ENCODE measurements at places on chromosomes 13 and 19.

DNA sequence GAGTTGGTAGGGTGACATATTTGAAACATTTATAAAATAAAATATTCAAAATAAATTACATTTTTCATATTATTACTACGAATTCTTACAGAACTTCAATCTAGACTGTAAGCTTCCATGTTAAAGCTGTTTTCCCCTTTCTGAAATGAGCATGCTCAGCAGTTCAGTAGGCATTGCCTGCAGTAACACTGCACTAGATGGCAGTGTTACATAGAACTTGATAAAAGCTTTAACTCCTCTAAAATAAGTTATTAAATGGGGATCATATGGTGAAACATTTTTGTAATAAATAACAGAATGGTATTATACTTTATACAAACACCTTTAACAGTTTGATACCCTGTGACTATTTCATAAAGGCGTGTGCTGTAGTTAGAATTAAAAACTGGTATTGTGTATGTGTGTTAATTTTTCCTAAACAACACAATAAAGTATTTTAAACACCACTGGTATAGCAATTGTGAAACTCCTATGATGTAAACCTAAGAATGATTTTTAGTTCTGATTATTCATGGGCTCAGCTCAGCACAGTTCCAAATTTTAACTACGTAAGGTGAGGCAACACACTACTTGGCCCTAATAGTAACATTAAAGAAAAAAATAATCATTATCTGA is 11.6 kb upstream of the GPR18 start:
- DNase-seq: no peak

DNA sequence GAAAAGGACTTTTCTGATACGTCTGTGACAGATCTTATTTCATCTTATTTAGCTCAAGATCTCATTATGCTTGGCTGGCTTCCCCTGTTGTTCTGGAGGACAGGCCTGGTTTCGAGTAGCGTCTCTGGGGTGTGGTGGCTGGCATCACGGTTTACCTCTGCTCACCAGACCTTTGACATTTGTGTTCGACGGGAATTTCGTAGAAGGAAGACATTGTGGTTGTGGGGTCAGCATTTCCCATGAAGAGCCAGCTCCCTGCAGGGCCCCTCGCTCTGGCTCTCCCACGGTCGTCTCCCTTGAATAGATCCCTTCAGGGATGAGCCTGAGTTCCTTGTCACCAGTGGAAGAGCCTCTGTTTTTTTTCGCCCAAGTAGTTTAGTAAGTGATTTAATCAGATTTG is 78.6 kb upstream of the TEX29 start:
- DNase-seq: no peak

- DNase-seq: no peak
Measured at GRCh38 chr13:24313439-24313838, 4.1 kb downstream of the C1QTNF9 start.

DNA sequence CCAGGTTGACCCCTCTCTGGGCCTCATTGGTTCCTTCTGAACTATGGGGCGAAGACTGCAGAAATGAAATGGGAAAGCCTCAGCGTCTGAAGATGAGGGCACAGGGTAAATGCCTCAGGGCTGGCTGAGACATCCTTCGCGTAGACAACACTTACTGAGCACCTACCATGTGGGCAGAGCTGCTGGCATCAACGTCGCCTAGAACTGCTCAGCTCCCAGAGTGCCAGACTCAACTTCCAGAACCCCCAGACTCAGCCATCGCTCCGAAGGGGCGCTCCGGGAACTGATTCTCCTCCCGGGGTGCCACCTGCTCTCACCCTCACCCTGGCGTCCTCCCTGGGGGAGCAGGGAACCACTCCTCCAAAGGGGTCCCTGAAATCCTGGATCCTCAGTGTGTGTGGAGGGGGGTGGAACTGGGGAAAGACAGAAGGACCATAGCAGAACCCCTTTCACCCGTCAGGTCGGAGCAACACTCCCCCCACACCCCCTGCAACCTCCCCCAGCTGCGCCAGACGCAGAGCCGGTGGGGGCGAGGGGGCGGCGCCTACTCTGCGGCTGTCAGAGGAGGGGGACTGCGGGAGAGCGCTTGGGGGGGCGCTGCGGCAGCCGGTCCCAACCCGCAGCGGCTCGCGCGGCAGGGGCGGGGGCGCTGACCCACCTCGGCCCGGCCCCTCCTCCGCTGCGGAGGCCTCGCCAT is 8.2 kb upstream of the NFIC start:
- DNase-seq: no peak

- peak; percentile 64 for DNase-seq
Measured at GRCh38 chr19:38617764-38618589, at the start of gene MAP4K1. TSS of gene MAP4K1 (minus strand) at chr19:38617953. CDS start at chr19:38617895, 58 bp downstream.

DNA sequence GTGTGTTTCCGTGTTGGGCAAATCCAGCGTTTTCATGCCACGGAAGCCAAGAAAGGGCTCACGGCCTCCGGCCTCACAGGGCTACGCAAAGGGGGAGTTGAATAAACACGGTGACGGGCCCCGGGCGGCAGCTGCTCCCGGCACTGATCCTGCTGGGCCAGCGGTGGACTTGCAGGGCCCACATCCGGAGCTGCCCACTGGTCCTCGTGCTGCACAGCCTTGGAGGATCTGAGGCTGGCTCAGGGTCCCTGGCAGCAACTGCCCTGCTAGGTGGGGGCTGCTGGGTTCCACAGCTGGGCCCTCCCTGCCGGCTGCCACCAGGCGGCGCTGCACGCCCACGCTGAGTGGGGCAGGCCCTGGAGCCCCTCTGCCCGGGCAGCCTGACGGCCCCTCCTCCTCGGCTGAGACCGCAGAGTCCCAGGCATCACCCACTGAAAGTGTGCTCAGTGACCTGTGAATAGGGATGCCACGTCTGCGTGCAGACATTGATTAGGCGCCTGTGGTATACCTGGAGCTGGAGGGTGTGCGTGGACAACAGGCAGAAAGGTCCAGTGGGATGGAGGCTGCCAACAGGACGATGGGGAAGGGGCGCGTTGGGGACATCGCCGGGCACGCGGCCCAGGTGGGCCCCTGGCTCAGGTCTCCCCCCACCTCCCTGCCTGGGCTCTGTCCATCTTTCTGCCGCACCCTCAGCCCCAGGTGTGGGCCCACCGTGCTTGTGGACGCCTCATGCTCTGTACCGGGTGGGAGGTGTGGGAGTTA is 5.3 kb upstream of the HCN2 start:
- DNase-seq: peak; percentile 49

GRCh38 chr19:7959211-7959610 is 15.7 kb upstream of the TIMM44 start:
- no peak for DNase-seq

GRCh38 chr19:34475026-34475974 is 6.3 kb upstream of the WTIP start:
- DNase-seq: peak; percentile 14

DNA sequence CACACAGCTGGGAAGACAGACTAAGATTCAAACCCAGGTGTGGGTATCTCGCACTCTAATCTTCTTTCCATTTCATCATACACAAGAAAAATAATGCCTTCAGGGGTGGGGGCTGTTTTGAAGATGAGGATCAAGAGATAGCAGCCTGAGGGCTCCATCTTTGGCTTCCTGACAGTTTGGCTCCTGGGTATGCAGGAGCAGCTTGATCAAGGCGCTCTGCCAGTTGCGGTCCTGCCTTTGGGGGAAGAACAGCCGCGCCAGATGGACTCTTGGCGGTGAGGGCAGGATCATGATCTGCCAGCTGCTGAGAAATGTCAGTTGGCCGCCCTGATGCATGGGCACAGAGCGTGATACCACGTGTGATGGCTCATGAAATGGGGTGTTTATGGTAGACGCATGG is 119.1 kb downstream of the IER2 start:
- DNase-seq: no peak

GRCh38 chr19:13817615-13818371 is 22.6 kb downstream of the ZSWIM4 start:
- no peak for DNase-seq

GRCh38 chr19:11330127-11330526 is 9.3 kb downstream of the RAB3D start:
- DNase-seq: no peak

DNA sequence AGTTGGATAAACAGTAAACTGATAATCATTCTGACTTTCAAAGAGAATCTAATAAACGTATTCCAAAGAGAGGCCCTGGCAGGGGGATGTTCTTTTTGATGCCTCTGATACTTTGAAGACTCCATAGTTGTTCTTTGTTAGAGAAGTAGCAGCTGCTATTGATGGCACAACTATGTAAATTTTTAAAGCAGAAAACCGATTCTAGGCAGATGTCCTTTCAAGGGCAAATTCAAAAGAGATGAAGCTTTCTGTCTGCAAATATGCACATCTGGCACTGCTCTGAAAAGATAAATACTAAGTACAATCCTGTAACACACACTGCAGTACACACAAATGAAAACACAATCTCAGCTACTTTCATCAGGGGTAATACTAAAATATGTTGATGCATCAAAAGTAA is 250.1 kb downstream of the VWA8 start:
- DNase-seq: no peak

- DNase-seq: no peak
Measured at GRCh38 chr13:39959497-39960144, 304.2 kb downstream of the COG6 start.

DNA sequence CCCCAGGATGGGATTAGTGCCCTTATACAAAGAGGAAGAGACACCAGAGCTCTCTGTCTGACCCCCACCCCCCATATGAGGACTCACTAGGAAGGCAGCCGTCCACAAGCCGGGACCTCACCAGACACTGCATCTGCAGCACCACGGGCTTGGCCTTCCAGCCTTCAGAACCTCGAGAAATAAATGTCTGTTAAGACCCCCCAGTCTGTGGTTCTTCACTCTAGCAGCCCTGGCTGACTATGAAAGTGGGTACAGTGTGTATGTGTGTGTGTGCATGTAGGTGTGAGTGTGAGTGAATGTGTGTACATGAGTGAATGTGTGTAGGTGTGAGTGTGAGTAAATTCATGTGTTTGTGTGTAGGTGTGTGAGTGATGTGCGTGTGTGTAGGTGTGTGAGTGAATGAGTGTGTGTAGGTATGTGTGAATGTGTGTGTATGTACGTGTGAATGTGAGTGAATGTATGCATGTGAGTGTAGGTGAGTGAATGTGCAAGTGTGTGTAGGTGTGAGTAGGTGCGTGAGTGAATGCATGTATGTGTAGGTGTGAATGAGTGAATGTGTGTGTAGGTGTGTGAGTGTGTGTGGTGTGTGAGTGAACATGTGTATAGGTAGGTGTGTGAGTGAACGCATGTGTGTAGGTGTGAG is 201.6 kb upstream of the ZNF536 start:
- no peak for DNase-seq

- DNase-seq: no peak
Measured at GRCh38 chr13:98691360-98691759, 61.1 kb downstream of the SLC15A1 start.

- DNase-seq: no peak
Measured at GRCh38 chr13:110271313-110271712, 35.6 kb downstream of the COL4A1 start.

- DNase-seq: no peak
Measured at GRCh38 chr13:29654843-29655547, 59.5 kb upstream of the SLC7A1 start.

GRCh38 chr19:38848299-38849146 is 1.3 kb downstream of the HNRNPL start:
- no peak for DNase-seq

GRCh38 chr13:109208522-109208921 is 577.9 kb downstream of the IRS2 start:
- no peak for DNase-seq
